ENCODE measurements at places on chromosomes 1 and 21.

DNA sequence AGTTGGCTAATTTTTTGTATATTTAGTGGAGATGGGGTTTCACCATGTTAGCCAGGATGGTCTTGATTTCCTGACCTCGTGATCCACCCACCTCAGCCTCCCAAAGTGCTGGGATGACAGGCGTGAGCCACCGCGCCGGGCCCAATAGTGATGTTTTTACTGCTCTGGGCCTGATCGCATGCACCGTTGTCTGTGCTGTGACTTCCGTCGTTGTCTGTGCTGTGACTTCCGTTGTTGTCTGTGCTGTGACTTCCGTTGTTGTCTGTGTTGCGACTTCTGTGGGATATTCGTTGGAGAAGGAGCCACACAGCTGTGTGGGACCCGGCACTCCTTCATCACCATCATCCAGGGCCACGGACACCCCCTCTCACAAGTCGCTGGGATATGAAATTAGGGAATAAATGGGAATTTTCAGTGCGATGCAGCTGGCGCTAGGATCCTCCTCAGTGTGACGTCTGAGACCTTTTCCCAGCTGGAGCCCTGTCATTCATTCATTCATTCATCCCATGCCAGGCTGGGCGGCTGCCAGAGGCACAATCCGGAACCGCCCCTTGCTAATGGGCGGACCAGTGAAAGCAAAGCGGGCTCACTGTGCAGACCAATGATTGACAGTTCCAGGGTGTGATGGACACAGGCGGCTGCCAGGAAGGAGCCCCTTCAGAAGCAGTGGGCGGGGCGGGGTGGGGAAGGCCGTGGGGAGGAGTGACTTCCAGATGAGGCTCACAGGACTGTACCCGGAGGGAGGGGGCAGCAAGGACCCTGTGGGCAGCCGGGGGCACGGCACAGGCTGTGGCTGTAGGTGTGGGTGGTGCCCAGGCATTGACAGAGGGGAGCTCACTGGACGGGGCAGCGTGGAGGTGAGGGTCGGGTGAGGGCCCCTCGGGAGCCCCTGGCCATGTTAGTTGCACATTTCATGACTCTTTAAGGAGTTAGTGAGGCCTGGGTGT is 48.9 kb downstream of the PRKCZ start:
- no peak overlapping the region for H3K4me3 ChIP-seq
- no peaks in the 10 kb centered on the region for H3K27me3 ChIP-seq
- H3K27ac ChIP-seq: no peak overlapping the region
- no peak for DNase-seq
- no peaks in the 10 kb centered on the region for H3K4me1 ChIP-seq
- no peaks in the 10 kb centered on the region for H3K36me3 ChIP-seq

GRCh38 chr1:102852613-102853012 is 255.7 kb downstream of the COL11A1 start:
- no peak overlapping the region for H3K4me3 ChIP-seq
- no peak overlapping the region for H3K27ac ChIP-seq
- H3K27me3 ChIP-seq: no peaks in the 10 kb centered on the region
- no peaks in the 10 kb centered on the region for H3K4me1 ChIP-seq
- H3K36me3 ChIP-seq: no peaks in the 10 kb centered on the region
- DNase-seq: no peak

DNA sequence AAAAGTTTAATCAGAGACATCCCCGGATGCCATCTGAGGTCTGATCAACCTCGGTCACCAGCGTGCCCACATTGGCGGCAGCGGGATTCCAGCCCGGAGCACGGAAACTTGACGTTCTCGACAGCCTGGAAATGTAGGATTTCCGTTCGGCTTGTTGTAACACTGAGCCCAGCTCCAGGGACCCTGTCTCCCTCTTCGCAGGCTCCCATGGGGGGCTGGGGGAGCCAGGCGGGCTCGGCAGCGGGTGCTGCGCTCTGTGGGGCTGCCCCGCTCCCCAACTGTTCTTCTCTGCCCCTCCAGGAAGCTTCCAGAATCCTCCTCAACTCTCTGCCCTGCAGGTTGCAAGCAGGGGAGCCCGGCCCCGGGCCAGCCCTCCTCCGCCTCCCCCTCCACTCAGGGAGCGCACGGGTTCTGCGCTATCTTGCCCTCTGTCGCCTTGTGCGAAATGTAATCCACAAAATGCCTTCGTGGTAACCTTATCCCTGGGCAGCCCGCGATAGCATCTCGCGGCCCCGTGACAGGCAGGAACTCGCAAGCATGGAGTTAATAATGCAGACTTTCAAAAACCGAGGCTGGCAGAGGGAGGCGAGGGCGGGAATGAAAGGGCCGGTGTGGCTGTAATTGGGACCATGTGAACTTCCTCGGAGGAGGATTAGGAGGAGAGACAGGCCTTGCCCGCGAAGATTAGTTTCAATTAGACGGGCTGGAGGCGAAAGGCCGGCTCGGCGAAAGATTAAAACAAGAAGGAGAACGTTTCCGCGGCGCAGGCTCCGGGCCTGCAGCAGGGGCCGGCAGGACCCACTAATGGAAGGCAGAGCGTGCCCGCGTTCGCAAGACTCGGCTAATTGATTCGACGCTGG is 53.9 kb upstream of the TTC34 start:
- H3K27ac ChIP-seq: no peak overlapping the region
- H3K27me3 ChIP-seq: peaks cover 87% of the 10 kb centered on the region
- H3K4me1 ChIP-seq: no peaks in the 10 kb centered on the region
- H3K4me3 ChIP-seq: no peak overlapping the region

GRCh38 chr1:183571678-183572268 is 18.5 kb downstream of the NCF2 start:
- no peaks in the 10 kb centered on the region for H3K27me3 ChIP-seq
- H3K4me3 ChIP-seq: no peak overlapping the region
- H3K4me1 ChIP-seq: peaks cover 35% of the 10 kb centered on the region
- DNase-seq: peak; percentile 22
- H3K27ac ChIP-seq: no peak overlapping the region

GRCh38 chr1:40210511-40211204 is 37.1 kb upstream of the TMCO2 start:
- no peaks in the 10 kb centered on the region for H3K4me1 ChIP-seq
- H3K4me3 ChIP-seq: no peak overlapping the region
- H3K27me3 ChIP-seq: no peaks in the 10 kb centered on the region
- DNase-seq: no peak
- peaks cover 14% of the 10 kb centered on the region for H3K36me3 ChIP-seq

DNA sequence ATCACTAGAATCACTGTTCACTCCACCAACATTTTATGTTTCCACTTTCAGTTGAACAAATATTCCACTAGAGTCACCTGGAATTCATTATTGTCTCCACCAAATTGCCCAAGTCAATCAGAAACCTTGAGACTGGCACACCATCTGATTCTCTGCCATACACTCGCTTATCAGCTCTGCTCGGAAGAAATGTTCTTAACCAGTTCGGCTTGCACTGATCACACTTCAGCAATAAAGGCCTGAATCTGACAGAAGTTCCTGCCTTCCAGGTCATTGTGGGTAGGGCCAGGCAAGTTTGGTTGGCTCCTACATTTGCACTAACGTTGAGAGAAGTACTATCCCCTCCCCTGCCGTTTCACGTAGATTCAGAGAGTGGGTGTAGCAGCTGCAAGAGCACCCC is 10.0 kb downstream of the TPM3 start:
- no peak for DNase-seq
- peak overlapping the region; percentile 83 for H3K4me3 ChIP-seq
- peaks cover 24% of the 10 kb centered on the region for H3K4me1 ChIP-seq

DNA sequence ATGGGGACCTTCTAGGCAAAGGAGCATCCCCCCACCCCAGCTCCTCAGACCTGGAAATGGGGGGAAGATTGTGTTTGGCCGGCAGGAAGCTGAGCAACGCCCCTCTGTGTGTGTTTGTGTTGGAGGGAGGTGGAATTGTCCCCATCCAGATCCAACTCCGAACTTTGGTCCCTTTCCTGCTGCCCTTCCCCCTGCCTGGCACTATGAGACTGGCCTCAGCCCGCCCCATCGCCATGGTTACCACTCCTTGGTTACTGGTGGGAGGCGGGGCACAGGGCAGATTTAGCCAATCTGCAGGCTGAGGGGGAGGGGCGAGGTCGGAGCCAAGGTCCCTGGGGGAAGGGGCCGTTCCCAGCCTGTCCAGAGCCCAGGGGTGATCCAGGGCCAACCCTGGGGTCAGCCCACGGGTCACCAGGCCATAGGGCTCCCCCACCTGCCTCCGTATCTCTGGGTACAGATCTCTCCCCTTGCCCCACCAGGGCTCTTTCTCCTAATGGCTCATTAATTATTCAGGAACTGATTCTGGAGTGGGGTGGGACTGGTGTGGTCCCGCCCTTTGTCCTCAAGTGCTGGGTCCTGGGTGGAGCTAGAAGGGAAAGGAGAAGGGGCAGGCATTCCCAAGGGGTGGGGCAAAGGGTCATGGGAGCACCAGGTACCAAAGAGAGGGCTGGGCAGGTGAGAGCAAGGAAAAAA is 15.2 kb downstream of the PTPRF start:
- H3K36me3 ChIP-seq: 0 out of 2 replicates have a peak, but pooled peaks cover 5% of the 10 kb centered on the region
- H3K4me1 ChIP-seq: peaks cover 57% of the 10 kb centered on the region
- no peaks in the 10 kb centered on the region for H3K27me3 ChIP-seq

DNA sequence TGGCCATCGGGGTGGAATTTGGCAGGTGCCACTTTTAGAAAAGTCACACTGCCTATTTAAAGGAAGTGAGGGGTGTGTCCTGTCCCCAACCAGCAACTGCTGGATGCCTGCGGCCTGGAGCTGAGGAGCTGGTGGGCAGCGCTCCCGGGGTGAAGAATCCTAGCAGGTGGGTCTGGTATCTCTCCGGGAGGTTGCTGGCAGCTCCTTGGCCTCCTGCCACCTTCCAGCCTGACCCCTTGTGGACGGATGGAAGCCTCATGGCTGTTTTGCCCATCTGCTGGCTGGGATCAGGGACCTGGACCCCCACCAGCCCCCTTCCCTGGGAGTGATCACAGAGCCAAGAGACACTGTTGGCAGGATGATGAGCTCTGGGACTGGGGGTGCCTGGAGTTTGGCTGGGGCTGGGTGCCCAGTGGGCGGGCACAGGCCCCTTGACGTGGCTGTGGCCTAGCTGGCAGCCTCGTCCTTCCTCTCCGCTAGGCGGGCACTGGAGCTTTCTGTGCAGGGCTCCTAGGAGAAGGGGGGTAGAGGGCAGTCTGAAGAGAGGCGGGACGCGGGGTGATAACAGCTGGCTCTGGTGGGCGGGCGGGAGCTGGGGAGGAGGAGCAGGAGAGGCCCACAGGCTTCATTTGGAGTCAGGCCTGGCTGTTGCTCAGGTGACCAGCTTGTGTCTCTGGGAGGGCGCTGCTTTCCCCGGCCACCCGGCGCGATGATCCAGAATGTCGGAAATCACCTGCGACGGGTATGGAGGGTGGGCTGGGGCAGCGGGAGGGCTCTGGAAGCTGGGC is at the start of gene ACOT11:
ACOT11 (plus strand) TSS at position 628 of the 788 bp plus-strand sequence; CDS start at position 710, 82 bp downstream.
- no peaks in the 10 kb centered on the region for H3K36me3 ChIP-seq
- no peak within 1 kb of the TSS for H3K4me3 ChIP-seq
- no peaks in the 10 kb centered on the region for H3K4me1 ChIP-seq

- H3K27ac ChIP-seq: no peak overlapping the region
- H3K4me1 ChIP-seq: peaks cover 29% of the 10 kb centered on the region
- DNase-seq: no peak
Observed at GRCh38 chr21:42461881-42462877, 33.8 kb downstream of the RSPH1 start.

GRCh38 chr1:161138431-161138830 is 6.0 kb upstream of the DEDD start:
- DNase-seq: no peak
- no peak overlapping the region for H3K4me3 ChIP-seq
- peaks cover 24% of the 10 kb centered on the region for H3K4me1 ChIP-seq
- H3K36me3 ChIP-seq: no peaks in the 10 kb centered on the region
- no peaks in the 10 kb centered on the region for H3K27me3 ChIP-seq
- H3K27ac ChIP-seq: no peak overlapping the region

DNA sequence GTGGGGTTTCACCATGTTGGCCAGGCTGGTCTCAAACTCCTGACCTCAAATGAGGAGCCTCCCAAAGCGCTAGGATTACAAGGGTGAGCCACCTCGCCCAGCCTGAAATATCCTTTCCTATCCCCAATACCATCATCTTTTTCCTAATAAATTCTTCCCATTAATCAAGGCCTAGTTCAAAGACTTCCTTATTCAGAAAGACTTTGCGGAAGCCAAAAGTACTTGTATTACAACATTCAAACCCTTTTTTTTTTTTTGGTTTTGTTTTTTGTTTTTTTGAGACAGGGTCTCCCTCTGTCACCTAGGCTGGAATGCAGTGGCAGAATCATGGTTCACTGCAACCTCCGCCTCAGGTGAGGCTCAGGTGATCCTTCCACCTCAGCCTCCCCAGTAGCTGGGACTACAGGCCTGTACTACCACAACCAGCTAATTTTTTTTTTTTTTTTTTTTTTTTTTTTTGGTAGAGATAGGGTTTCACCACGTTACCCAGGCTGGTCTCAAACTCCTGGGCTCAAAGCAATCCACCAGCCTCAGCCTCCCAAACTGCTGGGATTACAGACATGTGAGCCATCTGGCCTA is 7.6 kb downstream of the SLC19A2 start:
- no peak overlapping the region for H3K4me3 ChIP-seq
- no peak for DNase-seq
- H3K4me1 ChIP-seq: peaks cover 19% of the 10 kb centered on the region
- H3K27ac ChIP-seq: no peak overlapping the region
- H3K36me3 ChIP-seq: peaks cover 11% of the 10 kb centered on the region

- H3K4me3 ChIP-seq: no peak overlapping the region
- no peaks in the 10 kb centered on the region for H3K4me1 ChIP-seq
- no peak overlapping the region for H3K27ac ChIP-seq
- DNase-seq: no peak
- no peaks in the 10 kb centered on the region for H3K36me3 ChIP-seq
Observed at GRCh38 chr1:29330856-29331255, 94.5 kb downstream of the PTPRU start.

DNA sequence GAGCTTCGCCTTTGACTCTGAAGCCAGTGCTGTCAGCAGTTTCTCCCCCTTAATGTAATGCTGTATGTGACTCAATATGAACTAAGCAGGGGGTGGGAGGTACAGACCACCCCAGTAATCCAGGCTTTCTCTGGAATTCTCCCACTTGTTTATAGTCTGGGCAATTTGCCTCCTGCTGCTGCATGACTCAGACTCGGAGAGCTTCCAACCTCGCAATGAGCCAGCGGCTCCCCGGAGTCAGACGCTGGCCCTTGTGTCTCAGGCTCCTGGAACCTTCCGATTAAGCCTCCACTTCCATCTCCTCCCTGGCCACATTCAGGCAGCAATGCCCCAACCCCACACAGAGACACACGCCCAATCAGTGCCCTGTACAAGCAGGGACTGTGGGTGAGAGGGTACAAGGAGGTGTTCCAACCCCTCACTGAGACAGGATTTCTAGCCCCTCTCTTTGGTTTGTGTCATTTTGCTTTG is 471.7 kb upstream of the VAMP3 start:
- H3K27me3 ChIP-seq: peaks cover 21% of the 10 kb centered on the region
- H3K4me3 ChIP-seq: no peak overlapping the region
- no peak overlapping the region for H3K27ac ChIP-seq
- DNase-seq: peak; percentile 9
- H3K36me3 ChIP-seq: no peaks in the 10 kb centered on the region

DNA sequence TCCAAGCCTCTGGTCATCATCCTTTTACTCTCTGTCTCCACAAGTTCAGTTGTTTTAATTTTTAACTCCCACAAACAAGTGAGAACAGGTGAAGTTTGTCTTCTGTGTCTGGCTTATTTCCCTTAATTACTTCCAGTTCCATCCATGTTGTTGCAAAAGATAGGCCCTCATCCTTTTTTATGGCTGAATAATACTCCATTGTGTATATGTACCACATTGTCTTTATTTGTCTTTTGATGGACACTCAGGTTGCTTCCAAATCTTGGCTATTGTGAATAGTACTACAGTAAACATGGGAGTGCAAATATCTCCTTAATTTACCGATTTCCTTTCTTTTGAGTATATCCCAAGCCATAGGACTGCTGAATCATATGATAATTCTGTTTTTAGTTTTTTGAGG is 262.5 kb downstream of the HHAT start:
- H3K4me1 ChIP-seq: no peaks in the 10 kb centered on the region
- H3K36me3 ChIP-seq: no peaks in the 10 kb centered on the region
- DNase-seq: no peak
- no peaks in the 10 kb centered on the region for H3K27me3 ChIP-seq
